ENCODE measurements at places on chromosomes 2 and 18.

DNA sequence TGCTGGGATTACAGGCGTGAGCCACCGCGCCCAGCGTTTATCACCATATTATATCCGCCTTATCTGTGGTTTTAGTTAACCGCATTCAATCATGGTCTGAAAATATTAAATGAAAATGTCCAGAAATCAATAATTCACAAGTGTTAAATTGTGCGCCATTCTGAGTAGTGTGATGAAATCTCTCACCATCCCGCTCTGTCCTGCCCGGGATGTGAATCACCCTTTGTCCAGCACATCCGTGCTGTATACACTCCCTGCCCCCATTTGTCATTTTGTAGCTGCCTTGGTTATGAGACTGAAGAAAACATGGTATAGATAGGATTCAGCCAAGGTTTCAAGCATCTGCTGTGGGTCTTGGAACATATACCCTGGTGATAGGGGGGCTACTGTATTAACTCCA is 70.7 kb downstream of the TIMM21 start:
- no peak for DNase-seq

DNA sequence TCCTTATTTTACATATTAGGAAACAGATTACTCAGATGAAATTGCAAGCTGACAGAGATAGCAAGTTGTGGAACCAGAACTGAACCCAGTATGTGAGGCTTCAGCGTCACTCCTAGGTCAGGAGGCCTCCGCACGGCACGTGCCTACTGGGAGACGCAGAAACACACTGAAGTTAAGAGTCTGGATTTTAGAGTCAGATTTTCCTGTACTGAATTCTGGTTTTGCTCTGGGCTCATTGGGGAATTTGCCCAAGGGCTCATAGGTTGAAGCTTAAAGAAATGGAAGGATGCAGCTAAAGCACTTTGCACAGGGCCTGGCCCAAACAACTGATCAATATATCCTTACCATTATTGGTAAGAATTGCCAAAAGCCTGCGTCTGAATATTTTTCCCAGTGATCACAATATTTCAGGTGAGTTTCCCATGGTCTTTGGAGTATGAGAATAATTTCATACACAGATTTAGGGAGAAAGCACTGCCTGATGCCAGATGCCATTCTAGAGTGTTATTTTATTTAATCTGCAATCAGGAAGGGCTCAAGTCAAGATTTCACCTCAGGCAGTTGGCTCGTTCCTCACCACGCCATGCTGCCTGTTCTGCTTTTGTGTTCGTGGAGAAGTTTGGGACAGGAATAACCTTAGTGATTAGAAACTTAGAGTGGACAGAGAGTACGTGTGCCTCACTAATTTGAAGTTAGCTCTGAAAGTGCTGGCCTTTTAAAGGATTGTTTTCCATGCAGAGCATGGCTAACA is 331.9 kb downstream of the MYCN start:
- DNase-seq: no peak

GRCh38 chr18:58095655-58096054 is 51.6 kb downstream of the NEDD4L start:
- no peak for DNase-seq

GRCh38 chr2:57543211-57543610 is 503.4 kb upstream of the VRK2 start:
- DNase-seq: no peak

GRCh38 chr2:54969940-54970338 is 80.3 kb downstream of the RTN4 start:
- no peak for DNase-seq

Measured in stimulated activated CD4-positive, alpha-beta T cell treated with anti-CD3 and anti-CD28 coated beads, Interleukin-12 subunit alpha, Interleukin-12 subunit beta, amount 100 ng/mL, for 4 hours (primary cell).